Spleen (tissue), 13 donors: ENCODE measurements at places on chromosomes 6 and 20. TPM values are rescaled to one million over a fixed set of nuclear protein-coding genes. Genes with fewer than 3 reads are reported as not detected.

The C6orf118 gene
- total RNA-seq: not detected

The RCAN2 gene
- total RNA-seq: 12.5 TPM

The LPA gene
- not detected for total RNA-seq

The SLC22A23 gene
- 19.3 TPM for total RNA-seq

The SAMD10 gene
- total RNA-seq: 8.7 TPM

The SCRT2 gene
- total RNA-seq: not detected

The OPN5 gene
- not detected for total RNA-seq

The BEND6 gene
- total RNA-seq: 0.52 TPM

The EGFL8 gene
- total RNA-seq: 7.3 TPM

The RAE1 gene
- 23.4 TPM for total RNA-seq

The BPIFB3 gene
- not detected for total RNA-seq

The SLC4A11 gene
- total RNA-seq: 0.92 TPM

The C4A gene
- 103 TPM for total RNA-seq

The MAPK13 gene
- total RNA-seq: 24.1 TPM

The TNFRSF6B gene
- 31.7 TPM for total RNA-seq

The PBOV1 gene
- total RNA-seq: not detected

The OSBPL2 gene
- total RNA-seq: 77.3 TPM

The DAAM2 gene
- 95.1 TPM for total RNA-seq

The PSORS1C2 gene
- total RNA-seq: not detected

The APCDD1L gene
- not detected for total RNA-seq

The GSTA1 gene
- not detected for total RNA-seq

The E2F1 gene
- 4.5 TPM for total RNA-seq

The COL9A3 gene
- total RNA-seq: 3.3 TPM

The GJA10 gene
- not detected for total RNA-seq

The RIMS4 gene
- total RNA-seq: not detected
